Activated CD4-positive, alpha-beta T cell treated with anti-CD3 and anti-CD28 coated beads, Interleukin-2, amount 10 ng/mL, durations not matched to agents 7 days and 5 days (primary cell): ENCODE measurements at places on chromosomes 13 and 19. TPM values are rescaled to one million over a fixed set of nuclear protein-coding genes. Genes with fewer than 3 reads are reported as not detected.

The TMEM59L gene
- not detected for total RNA-seq

The PRODH2 gene
- not detected for total RNA-seq

The PSG2 gene
- not detected for total RNA-seq

The LILRB2 gene
- total RNA-seq = not detected
